ENCODE measurements at places on chromosomes 2 and 18.

- DNase-seq = no peak
Measured at GRCh38 chr2:226730481-226730880, 69.1 kb downstream of the IRS1 start.

DNA sequence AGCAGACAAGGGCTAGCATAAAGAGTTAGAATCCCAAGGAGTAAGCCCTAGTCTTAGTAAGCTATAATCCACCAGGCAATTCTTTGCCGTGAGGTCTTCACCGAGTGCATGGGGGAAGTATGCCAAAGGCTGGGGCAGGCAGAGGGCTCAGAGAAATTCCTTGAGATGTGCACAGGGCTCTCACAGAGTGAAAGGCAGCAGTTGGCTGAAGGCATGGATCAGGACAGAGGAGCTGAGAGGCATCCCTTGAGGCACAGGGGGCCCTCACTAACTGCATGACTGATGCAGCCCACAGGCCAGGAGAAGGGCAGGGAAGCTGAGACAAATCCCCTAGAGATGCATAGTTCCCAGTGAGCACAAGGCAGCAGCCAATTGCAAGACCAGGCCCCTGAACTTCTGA, 34.1 kb downstream of the PTH2R start:
- no peak for DNase-seq

DNA sequence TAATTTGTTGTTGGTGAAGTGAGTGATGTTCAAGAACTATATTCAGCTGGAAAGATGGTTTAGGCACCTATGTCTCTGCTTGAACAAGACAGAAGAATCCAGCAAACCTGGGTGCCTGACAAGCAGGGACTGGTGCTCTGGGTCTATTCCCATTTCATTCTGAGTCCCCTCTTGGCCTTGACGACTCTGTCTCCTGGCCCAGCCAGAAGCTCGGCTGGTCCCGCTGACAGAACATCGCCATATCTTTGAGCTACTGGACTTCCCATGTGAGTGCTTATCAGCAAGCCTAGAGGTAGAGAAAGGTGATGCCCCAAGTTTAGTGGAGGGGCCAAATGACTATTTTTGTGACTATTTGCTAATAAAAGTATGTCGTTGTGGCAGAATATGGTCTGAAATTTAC, 48.2 kb downstream of the SDC1 start:
- no peak for DNase-seq

GRCh38 chr2:48459921-48460320, 70.0 kb upstream of the STON1 start:
- DNase-seq = no peak

GRCh38 chr2:199019898-199020507, 437.7 kb downstream of the SATB2 start:
- DNase-seq = no peak

- no peak for DNase-seq
Measured at GRCh38 chr2:30034052-30034775, 112.6 kb upstream of the YPEL5 start.

- no peak for DNase-seq
Measured at GRCh38 chr18:21057112-21057511, 54.5 kb downstream of the ROCK1 start.

DNA sequence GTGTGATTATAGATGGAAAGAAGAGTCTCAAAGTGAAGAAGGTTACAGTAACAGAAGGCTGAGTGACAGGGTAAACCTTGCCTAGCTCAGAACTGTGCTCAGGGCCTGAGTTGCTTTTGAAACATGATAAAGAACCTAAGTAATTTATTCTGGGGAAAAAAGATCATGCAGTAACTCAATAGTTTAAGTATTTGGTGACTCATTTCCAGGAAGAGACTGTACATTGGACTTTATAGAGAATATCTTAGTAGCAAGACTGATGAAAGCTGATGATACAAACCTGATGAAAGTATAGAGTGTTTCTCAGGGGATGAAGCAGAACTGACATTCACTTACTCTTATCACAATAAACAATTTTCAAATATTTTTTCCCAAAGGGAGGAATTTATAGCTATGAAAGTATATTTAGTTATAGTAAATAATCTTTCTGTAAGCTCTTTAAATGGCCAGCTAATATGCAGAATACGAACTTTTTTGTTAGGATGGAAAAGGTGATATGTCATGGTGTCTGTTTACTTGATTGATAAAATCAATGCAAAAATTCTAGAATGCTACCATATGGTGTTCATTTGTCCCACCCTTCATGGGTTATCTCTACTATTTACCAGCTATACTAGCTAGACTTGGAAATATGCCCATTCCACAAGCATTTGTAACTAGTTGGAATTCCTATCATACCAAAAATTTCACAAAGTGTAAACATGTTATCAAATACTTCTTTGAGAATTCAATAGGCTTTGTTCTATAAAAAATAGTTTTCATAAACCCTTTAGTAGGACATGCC, 1265.5 kb upstream of the ACVR2A start:
- DNase-seq = no peak

- no peak for DNase-seq
Measured at GRCh38 chr18:80077873-80078272, 31.2 kb upstream of the ADNP2 start.

DNA sequence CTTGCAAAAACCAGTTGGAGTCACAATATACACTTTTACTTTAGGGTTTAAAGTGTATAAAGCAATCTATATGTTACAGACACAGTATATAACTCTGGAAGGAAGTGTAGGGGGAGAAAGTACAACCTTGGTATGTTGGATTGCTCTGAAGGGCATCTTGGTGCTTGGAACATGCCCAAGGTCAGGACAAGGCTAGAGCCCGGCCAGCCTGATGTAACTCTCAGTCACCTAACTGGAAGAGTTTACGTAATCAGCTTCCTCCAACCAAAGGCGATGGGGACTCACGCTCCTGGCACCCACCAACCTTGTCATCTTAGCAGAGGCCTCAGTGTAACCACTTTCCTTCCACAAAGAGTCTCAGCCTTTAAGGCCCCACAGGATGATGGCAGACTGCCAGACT, 181.1 kb upstream of the ACAA2 start:
- DNase-seq = no peak

GRCh38 chr2:40374543-40375240, 77.2 kb downstream of the SLC8A1 start:
- no peak for DNase-seq

GRCh38 chr2:20156836-20157192, 68.1 kb downstream of the SDC1 start:
- no peak for DNase-seq

DNA sequence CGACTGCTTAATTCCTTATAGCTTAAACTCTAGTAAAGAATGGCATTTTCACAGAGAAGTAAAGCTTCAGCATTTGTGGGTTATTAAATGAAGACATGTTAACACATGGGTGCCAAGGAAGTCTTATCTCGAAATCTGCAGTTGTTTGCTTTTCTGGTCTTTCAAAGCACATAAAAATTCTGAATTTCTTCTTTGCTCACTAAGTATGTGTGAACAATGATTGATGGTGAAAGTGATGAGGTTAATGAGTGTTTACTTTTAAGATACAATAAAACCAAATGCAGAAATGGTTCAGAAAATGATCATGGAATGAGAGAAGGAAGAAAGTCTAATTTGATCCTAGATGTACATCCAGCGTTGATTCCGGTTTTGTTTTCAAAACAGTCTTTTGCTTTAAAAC, 234.6 kb upstream of the RAB12 start:
- no peak for DNase-seq

DNA sequence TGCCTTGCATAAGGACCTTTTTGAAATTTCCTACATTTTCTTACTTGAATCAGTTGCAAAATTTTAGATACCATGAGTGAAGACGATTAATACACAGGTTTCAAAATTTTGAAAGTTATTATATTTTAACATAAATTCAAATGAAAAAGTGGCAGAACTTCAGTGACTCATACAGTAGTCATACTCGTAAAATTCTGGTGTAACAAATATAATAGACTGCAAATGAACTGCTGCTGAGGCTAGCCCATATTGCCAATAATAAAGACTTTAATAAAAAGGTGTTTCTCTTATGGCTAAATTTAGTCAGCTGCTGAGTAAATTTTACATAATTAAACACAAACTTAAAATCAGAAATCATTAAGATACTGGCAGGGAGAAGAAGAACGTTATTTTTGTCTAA, 36.9 kb downstream of the MSH6 start:
- DNase-seq = no peak

DNA sequence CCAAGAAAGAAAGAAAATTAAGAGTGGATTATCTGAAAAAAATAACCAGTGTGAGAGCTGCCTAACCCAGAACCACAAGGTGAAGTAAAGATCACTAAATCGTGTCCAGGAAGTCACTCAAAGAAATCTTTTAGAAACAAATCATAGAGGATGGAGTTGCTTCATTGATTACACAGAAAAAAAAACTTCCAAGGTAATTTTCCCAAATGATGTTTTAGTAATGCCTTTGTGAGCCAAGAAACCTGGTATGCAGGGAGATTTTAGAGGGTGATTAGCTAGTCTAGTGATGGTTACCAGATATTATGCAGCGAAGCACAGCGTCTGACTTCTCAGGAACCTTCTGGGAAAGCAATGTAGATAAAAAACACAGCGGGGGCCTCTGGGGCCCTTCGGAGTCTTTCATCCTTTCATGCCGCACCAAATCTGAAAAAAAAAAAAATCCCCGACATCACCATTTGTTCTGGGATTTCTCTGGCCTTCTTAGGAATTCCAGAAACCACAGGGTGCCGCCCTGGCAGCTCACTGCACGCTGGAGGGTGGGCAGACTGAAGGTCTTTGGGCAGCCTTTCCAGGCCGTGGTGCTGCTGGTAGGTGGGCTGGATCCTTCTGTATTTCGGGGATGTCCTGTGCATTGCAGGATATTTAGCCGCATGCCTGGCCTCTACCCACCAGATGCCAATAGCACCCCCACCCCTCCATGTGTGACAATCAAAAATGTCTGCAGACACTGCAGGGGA, 17.3 kb downstream of the ALPK2 start:
- no peak for DNase-seq

GRCh38 chr2:150520033-150520432, 32.6 kb upstream of the RND3 start:
- no peak for DNase-seq

DNA sequence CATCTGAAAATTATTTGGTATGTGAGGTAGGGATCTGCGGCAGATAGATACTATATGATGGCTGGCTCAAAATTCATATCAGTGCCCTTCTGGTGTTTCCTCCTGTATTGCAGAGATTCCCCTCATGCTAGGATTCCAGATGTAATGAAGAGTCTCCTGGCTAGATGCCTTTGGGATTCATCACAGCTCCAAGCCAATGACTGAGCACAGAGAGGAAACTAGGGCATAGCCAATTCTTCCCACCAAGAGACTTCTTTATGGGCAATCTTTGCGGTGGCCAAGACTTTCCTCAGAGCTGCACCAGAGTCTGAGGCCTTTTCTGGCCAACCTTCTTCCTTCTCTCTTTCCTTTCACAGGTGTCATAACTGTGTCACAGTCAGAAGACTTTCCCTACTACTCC, 25.5 kb upstream of the CIB4 start:
- no peak for DNase-seq

DNA sequence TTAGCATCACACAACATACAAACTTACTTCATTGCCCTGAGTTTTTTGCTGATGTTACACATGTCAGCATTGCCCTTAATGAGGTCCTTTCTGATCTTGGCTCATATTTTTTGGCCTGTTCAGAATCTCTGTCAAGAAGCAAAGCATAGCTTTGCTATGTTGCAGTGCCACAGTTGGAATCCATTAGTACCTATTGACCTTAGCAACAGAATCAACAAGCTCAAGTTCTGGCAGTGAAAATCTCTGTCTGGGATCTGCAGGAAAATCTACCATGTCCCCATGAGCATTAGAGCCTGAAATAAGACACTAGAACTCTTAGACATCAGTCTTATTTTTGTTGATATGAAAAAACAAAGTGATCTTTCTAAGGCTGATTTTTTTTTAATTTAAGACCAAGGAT, 105.6 kb upstream of the FHL2 start:
- no peak for DNase-seq

GRCh38 chr18:25724121-25724520, 366.3 kb downstream of the SS18 start:
- no peak for DNase-seq

DNA sequence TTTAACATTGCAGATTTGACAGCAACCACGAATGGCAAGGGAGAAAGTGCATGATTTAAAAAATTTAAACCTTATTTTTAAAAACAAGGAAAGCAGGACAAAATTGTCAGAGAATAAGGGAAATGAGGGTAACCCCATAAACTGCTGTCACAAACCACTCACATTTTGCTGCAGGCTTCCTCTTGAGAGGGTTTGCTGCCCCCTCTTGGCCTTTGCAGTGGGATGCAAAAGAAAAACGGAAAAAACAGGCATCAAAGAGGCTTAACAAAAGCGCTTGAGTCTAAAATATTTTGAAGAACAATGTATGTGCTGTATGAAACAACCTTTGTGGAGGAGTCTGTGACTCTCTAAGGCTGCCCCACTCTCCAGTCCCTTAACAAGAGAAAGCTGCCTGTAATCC, 91.6 kb downstream of the TMX3 start:
- no peak for DNase-seq

DNA sequence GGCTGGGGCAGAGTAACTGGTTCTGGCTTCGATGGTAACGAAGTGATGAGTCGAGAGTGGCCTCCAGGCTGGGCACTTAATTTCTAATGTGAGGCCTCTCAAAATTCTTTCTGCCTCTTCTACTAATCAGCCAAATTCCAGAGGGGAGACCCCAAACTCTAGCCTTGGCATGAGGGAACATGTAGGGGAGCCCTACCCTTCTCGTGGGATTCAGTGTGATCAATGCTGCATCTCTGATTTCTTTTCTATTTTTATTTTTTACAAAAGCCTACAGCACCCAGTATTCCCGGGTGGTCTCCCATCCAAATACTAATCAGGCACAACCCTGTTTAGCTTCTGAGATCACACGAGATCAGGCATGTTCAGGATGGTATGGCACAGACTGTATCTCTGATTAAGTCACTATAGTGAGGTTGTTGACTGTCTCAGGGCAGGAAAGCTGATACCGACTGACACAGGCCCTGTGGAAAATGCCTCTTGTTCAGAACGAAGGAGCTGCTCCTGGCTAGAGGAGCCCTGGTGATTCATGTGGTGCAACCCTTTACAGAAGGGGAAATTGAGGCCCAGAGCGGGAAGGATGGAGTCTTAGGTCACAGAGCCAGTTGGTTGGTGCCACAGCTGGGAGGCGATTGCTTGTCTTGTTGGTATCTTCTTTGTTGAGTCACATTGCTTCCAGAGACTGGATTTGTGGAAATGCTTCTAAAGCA, 126.3 kb upstream of the HS6ST1 start:
- no peak for DNase-seq

All from posterior cingulate gyrus (tissue), 11 donors.